Skin of body (tissue), 3 donors: ENCODE measurements at places on chromosomes 4 and X. TPM values are rescaled to one million over a fixed set of nuclear protein-coding genes. Genes with fewer than 3 reads are reported as not detected.

GRCh38 chr4:99653916-99654315, 3.7 kb downstream of the C4orf54 start:
- DNase-seq, result no peak

Gene NKX6-1
- not detected for total RNA-seq

Gene GC
- not detected for total RNA-seq

- DNase-seq, result no peak
These were observed 195.1 kb downstream of the MAGEB5 start for GRCh38 chrX:26411045-26411444.

DNA sequence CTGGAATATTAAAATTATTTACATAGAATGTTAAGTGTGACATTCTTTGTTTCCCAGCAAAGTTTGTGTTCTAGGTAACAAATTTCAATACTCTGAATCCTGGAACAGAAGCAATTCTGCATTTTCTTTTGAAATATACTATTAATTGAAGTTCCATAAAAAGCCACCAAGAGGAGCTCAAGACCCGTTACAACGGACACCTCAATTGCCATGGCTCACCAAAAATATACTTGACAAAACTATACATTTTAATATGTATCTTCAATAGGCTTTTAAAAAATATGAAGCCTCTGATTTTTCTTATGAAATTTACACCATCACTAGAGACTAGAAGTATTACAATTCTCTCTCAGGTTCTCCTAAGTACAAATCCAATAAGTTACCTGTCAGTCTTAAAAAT, 111.4 kb downstream of the NYX start:
- peak; percentile 0 for DNase-seq

Gene SASH3
- 3.0 TPM for total RNA-seq

DNA sequence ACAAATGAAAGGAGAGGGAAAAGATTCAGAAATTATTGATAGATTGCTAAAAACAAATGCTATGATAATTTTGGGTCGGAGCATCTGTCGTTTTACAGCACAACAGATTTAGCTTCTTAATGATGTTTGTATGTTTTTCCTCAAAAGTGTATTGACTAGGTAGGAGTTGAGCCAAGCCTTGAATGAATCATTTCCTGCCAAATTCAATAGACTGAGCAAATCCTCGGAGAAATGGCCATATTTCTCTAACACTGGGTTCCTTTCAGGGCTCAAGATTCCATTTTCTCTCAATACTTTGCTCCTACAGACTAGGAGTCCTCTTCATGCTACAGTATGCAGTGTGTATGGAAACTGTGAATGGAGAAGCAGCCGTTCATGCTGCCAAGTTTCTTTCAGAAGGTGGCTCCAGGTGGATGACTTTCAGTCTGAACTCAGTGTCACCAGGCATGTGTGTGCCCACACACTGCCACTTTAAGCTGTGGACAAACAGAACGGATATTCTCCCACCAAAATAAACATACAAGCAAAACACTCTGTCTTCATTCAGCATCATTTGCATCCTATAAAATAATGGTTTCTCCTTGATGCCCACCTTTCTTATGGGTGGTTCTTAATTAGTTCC, 146.0 kb downstream of the TBL1X start:
- DNase-seq, result no peak

Gene GAGE12E
- not detected for total RNA-seq
